Activated naive CD4-positive, alpha-beta T cell treated with anti-CD3 and anti-CD28 coated beads, Interleukin-2, amount 50 U/mL, for 16 hours (primary cell): ENCODE measurements at places on chromosomes 5 and 9.
A peak's percentile ranks its signal among the peaks of the same experiment; 100 is the strongest.

- no peak for DNase-seq
Measured at GRCh38 chr9:120394058-120394669, 185.8 kb downstream of the CDK5RAP2 start.

GRCh38 chr5:172280929-172281328 is 2.6 kb downstream of the UBTD2 start:
- no peak for DNase-seq

- no peak for DNase-seq
Measured at GRCh38 chr5:137782984-137783536, 28.9 kb upstream of the HNRNPA0 start.

GRCh38 chr5:157471709-157472108 is 11.7 kb downstream of the NIPAL4 start:
- no peak for DNase-seq

DNA sequence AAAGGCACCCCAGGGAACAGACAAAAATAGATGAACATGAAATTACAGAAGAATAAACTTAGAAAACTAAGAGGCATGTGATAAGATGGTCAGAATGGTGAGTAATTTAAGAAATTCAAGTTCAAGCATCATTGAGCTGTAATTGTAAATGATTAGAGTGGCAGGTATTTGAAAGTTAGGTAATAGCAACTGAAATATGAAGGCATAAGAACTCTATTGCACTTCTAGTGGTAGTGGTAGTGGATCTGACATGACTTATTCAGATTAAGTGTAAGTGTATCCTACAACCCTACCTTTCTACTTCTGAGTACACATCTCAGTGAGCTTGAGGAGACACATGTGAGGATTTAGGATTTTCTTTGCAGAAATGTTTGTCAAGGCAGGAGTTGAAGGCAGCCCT is 192.9 kb upstream of the RIOK2 start:
- DNase-seq, result no peak

DNA sequence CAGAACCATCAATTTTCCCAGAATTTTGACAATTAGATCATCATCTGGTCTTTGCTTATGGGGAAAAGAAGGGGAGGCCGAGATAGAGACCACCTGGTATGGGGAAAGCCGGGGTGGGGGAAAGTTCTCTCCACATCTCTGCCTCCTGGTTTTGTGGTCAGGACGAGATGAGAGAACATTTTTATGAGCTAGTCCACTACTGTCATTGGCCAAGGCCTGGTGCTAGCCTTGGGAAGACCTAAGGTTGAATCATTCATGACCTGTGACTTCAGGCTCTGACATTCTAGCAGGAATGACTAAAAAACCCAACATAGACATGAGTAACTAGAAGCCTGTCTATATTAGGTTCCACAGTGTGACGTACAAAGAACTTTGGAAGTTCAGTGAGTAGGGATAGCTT is 135.2 kb downstream of the PTTG1 start:
- no peak for DNase-seq

DNA sequence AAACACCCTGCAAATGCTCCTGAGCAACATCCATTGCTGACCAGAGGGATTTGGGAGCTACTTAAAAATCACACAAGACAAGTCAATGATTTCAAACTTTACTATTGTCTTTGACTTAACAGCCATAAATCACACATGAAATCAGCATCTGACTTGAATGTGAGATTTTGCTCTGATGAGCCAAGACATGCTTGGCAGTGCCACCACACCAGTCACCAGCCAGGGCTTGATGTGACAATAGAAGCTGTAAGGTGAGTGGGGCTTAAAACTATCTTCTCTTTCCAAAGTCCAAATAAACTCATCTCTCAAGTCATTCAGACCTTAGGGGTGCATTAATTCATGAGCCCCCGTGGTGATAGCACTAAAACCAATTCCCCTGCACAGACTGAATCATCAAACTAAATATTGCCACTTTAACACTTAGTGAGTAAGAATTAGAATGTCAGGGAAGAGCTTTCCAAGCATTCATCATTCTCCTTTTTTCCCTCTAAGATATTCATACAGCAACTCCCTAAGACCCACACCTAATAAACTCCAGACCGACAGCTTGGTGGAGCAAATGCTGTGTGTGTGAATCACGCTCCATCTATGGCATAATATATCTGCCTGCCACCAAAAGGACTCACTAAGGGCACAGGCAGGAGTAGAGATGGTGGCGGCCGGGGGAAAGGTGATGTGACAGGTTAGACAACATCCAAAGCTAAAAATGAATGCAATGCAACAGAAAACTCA is 119.4 kb downstream of the SPOCK1 start:
- no peak for DNase-seq

GRCh38 chr9:8365029-8365428 is 565.5 kb upstream of the DMAC1 start:
- DNase-seq, result no peak

GRCh38 chr5:17360879-17361278 is 137.2 kb upstream of the TAF11L2 start:
- no peak for DNase-seq

DNA sequence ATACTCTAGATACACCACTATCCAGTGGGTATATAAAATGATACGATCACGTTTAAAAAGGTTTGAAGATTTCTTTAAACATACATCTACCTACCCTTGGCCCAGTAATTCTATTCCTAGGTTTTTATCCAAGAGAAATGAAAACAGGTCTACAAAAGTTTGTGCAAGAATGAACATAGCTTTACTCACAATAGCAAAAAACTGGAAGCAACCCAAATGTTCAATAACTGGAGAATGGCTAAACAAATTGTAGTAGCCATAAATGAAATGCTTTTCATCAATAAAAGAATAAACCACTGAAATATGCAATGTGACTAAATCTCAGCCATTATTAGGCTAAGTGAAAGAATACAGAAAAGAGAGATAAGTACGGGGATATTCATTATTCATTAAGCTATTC is 438.9 kb downstream of the ARHGEF28 start:
- no peak for DNase-seq

DNA sequence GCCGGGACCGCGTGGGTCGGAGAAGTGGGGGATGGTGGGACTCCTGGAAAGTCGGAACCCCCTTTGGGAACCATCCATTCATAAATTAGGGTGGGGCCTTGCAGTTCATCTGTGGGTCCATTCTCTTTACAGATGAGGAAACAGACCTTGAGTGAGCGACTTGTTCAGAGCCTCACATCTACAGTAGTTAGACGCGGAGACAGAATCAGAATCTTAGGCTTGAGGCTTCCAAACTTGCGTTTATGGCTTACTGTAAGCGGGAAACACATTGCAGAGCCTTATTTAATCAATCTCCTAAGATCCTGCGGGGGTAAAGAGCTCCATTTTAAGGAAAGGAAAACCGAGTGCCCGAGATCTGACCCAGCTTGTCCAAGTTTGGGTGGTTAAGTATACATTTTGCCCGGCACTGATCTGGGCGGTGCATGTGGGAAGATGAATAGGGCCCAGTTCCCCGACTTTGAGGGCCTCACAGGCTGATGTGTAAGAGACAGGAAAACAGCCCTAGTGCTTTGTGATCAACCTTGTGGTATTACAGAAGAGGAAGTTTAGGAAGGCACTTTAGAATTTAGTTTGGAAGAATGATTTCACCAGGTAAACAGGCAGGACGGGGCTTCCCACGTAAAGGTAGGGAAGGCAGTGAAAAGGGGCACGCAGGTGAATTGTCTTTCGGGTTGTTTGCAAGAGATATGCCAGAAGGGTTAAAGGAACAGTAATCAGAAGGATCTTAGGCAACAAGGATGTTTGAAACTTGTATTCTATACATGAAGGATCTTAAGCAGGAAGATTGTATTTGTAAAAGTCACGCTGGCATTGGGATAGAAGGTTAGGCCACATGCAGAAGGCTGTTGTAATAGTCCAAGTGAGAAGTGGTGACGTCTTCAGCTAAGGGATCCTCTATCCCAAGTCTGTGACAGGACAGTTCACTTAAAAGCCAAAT is 744 bp downstream of the TARS1 start:
- peak; percentile 47 for DNase-seq
